Karpas-422 (cell line): ENCODE measurements at places on chromosomes 4 and X. TPM values are rescaled to one million over a fixed set of nuclear protein-coding genes. Genes with fewer than 3 reads are reported as not detected.

DNA sequence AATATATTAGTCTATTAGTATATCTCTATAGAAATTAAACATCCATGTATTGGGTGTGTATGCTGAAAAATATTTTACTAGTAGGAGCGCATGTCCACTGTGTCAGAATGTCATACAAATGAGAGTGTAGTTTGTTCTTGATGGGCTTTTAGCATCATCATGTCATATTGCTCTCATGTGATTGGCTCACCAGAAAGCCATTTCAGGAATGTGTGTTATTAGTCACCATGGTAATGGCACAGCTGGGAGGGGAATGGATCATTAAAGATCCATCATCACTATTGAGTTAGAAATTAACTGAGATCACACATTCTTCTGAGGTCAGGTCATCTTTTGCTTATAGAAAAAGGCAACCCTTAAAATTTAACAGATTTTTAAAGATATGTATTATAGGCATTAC, 77.3 kb downstream of the PHEX start:
- DNase-seq = no peak

GRCh38 chrX:138775517-138775916, 64.0 kb upstream of the FGF13 start:
- DNase-seq = peak; percentile 70

DNA sequence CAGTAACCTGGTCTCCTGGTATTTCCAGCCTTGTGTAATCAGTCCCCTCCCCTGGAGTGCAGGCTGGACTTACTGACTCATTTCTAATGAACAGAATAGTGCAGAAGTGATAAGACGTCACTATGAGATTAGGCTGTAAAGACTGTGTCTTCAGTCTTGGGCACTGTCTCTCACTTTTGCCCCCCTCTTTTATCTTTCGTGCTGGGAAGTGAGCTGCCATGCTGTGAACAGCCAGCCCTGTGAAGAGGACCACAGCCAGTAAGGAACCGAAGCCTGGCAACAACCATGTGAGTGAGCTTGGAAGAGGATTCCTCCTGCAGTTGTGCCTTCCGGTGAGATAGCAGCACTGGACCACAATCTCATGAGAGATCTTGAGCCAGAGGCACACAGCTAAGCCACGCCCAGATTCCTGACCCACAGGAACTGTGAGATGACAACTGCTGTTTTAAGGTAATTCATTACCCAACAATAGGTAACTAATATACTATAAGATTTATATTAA, 67.5 kb upstream of the GPR34 start:
- DNase-seq = no peak

Gene ERCC6L
- total RNA-seq = 3.0 and 5.9 TPM in 2 replicates

Gene BEX1
- not detected in 2 replicates for total RNA-seq

GRCh38 chr4:115688961-115689360, 575.5 kb upstream of the NDST4 start:
- DNase-seq = no peak

- DNase-seq = no peak
Observed at GRCh38 chr4:54391104-54391503, 162.0 kb downstream of the PDGFRA start.

- no peak for DNase-seq
Observed at GRCh38 chrX:40174001-40174853, 76.5 kb upstream of the BCOR start.

DNA sequence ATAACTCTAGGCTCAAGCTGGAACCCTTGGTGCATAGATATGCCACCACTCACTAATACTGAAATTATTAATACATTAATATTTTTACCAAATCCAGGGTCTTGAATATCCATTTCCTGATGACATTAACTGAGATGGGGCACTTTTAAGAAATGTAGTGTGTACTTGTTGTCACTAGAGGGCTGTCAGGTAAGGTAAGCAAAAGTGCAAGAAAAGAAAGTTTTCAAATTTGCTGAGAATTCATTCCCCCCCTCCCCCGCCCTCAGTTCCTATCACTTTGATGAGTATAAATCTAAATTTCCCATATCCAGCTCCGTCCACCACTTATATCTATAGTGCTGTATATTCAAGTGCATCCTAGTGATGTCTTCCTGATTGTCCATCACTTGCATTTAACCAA, 20.5 kb upstream of the WDR44 start:
- DNase-seq = peak; percentile 61

- no peak for DNase-seq
Observed at GRCh38 chr4:177367336-177367735, 57.7 kb downstream of the NEIL3 start.

DNA sequence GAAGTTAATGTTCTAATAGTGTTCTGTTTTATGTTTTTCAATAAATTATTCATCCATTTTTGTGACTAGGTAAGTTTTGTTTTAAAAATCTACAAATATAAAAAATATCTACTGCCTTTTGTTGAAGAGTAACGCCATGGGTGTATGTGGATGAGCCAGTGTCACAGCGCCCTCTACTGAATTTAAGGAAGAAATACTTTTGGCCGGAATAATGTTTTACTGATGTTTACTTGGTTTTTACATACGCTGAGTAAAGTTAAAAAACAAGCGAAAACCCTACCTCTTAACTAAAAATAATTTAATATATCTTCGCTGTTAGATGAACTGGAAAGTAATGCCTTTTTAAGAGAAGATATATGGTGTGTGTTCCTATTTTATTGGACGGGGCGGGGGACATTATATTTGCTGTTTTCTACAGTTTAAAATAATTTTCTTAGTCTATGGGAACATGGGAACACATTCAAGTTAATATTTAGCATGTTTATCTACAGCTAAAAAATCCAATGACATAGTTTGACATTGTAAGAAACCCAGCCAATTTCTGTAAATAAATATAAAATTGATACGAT, 86.1 kb downstream of the CPE start:
- peak; percentile 78 for DNase-seq

GRCh38 chr4:1400831-1401408, 5.3 kb downstream of the NKX1-1 start:
- no peak for DNase-seq

Gene TMPRSS11E
- not detected in 2 replicates for total RNA-seq

GRCh38 chrX:115539841-115540240, 21.1 kb upstream of the PLS3 start:
- no peak for DNase-seq

Gene GPR82
- 0.07 TPM in 1 of 2 replicates, not detected in the other for total RNA-seq
